Caco-2 (cell line): ENCODE measurements at places on chromosomes 3 and 15. TPM values are rescaled to one million over a fixed set of nuclear protein-coding genes. Genes with fewer than 3 reads are reported as not detected.

DNA sequence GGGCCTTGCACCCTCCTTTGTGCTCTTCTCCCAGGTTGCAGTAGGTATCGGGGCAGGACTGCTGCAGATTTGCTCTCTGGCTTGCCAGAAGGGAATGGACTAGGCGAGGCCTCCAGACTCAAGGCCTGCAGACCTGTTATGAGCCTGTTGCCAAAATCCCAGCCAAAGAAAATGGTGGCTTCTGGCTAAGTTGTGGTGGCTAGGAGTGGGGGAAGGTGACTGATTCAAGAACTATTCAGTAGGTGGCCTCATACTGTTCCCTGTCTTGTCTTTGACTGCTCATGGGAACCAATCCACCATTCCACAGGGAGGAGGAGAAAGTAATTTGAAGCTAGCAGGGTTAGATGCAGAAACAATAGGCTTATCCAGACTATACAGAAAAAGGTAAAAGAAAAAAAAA lies 380.4 kb upstream of the PROK2 start:
- no peak for DNase-seq

DNA sequence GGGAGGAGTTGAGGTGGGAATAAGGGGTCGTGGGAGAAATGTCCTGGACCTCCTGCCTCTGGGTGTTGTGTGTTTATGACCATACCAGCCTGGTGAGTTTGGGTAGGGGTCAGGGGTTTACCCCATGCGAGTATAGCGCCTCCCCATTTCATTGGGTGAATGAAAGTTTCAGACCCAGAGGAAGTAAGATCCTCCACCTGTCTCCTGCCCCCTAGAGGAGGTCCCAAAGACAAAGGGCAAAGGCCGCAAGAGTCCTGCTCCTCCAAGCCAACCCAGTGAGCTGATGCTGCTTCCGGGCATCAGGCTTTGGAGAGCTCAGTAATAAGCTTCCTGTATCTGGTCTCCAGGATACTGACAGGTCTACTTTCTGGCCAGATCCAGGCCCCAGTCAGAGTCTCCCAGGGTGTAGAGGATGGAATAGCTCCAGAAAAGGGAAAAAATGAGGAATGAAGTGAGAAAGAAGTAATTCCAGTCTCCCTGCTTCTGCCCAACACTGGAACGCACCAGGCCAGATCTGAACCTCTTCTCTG lies 6.4 kb upstream of the TBC1D21 start:
- peak; percentile 26 for DNase-seq

DNA sequence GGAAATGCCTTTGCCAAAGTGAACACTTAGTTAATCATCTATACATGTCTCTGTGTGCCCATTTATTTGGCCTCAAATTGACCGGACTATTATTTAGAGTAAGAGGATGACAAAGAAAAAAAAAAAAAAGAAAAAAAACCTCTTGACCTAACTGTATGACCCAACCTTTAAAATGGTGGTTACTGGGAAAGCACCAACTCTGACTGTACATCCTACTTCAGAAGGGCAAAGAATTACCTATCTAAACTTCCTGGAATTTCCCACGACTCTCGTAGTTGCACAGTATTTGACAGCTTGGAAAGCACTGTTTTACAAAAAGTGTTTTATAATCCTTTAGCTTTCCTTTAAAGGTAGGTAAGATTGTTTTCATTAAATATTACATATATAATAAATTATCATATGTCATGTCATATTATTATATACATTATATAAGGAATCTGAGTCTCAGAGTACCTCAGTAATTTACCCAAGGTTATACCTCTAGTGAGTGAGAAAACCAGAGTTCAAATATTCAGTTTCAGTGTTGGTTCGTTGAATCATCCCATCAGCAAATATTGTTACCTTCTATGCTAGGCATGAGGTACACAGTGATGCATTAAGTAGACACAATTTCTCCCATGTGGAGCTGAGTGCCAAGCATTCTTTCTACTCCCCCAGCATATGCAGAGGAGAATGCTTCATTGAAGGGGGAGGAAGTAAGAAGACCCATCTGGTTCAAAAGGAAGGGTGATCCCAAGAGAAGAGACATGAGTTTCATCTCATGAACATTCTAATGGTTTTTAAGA lies 5.0 kb downstream of the BCL2A1 start:
- no peak for DNase-seq

GRCh38 chr3:107958146-107958545 lies 132.7 kb downstream of the CD47 start:
- no peak for DNase-seq

DNA sequence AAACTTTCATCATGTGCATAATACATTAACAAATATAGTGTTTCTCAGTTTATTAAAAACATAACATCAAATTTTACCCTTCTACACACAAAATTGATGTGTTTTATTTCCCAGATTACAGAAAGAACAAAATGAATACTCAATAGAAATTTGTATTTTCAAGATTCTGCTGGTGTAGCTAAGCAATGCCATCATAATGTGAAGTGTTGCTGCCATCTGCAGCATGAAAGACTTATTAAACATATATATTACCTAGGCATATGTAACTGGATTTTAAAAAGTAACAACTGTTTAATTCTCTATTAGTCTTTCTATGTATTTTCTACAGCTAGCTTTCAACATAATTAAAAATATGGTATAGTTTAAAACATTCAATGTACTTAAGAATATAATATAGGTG lies 27.5 kb downstream of the PLSCR5 start:
- no peak for DNase-seq

GRCh38 chr3:159401069-159401468 lies 587.6 kb upstream of the IL12A start:
- no peak for DNase-seq

GRCh38 chr15:93454788-93455187 lies 365.8 kb upstream of the RGMA start:
- DNase-seq: no peak

- DNase-seq: no peak
These were observed 334.9 kb downstream of the TBC1D5 start for GRCh38 chr3:17407576-17407975.

DNA sequence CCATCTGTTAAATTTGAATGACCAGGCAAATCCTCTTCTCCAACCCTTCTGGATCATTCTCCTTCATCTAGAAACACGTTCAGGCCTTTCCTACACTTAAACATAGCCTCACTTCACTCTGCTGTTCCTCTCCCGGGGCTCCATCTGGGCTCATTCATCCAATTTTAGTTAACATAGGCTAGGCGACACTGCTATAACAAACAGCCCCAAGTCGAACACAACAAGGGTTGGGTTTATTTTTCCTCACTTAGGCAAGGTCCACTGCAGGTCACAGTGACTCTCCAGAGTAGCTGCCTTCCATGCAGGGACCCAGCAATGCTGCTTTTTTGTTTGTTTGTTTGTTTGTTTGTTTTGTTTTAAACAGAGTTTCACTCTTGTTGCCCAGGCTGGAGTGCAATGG lies 250.8 kb downstream of the XXYLT1 start:
- DNase-seq: no peak

GRCh38 chr3:68996356-68996995 lies 17.0 kb downstream of the EOGT start:
- DNase-seq: no peak

DNA sequence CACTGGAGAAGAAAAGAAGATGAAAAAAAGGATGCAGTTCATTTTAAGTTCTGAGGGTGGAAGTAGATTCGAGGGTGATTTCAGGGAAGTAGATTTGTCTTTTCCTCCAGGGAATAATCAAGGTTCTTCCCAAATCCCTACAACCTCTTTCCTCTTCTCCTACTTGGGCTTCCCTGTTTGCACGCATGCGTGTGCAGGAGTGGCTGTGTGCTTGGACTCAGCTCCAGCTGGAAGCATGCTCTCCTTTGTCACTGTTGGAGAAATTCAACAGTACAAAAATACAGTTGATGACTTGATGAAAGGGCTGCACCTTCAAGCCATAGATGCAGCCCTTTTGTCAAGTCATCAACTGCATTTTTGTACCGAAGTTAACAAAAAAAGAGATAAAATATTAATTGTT lies 3.8 kb downstream of the OR5K2 start:
- DNase-seq: no peak

DNA sequence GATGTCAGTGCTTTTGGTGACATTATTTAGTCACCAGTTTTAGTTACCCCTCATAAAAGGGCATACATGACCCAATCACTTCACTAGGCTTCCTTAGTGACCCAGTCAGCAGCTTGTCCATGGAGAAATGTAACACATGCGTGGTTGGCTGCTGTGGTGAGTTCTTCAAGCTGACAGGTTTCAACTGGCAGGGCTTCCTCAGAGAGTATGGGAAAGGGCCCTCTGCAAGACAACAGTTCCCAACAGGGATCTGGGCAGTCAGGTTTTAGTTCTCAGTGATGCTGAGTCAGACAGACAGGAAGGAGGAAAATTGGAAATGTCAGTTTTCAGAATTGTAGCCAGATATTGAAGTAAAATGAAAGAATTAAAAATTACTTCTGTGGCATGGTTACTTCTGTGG lies 282.5 kb downstream of the TBL1XR1 start:
- no peak for DNase-seq

GRCh38 chr15:66124651-66125050 lies 128.9 kb downstream of the MEGF11 start:
- no peak for DNase-seq

DNA sequence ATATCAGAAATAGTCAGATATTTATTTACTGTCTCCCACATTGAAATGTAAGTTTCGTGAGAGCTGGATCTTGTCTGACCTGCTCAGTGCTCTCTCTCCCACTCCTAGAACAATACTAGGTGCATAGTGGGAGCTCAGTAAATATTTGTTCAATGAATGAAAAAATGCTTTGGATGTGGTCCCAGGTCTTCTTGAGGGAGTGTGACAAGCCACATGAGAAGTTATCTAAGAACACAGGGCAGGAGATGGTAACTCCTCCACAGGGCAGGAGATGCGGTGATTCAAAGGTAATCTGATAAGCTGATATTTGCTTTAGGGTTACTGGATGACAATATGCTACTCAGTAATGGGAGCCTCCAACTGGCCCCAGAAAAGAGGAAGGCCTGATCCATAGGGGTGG lies 25.8 kb upstream of the PLA2G4E start:
- peak; percentile 85 for DNase-seq

GRCh38 chr15:65935391-65935790 lies 66.1 kb downstream of the RAB11A start:
- no peak for DNase-seq

DNA sequence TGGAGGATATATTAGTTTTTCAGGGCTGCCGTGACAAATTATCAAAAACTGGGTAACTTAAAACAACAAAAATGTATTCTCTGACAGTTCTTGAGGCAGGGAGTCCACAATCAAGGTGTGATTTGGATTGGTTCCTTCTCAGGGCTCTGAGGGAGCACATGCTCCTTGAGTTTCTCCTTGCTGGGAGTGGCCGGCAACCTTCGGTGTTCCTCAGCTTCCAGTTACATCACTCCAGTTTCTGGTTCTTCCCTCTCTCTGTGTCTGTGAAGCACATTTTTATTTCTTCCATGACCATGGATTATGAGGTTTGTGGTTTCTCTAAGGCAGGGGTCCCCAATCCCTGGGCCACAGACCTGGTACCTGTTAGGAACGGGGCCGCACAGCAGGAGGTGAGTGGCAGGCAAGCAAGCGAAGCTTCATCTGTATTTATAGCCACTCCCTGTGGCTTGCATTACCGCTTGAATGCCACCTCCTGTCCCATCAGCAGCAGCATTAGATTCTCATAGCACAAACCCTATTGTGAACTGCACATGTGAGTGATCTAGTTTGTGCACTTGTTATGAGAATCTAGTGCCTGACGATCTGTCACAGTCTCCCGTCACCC lies 24.3 kb downstream of the LRRC28 start:
- DNase-seq: no peak

DNA sequence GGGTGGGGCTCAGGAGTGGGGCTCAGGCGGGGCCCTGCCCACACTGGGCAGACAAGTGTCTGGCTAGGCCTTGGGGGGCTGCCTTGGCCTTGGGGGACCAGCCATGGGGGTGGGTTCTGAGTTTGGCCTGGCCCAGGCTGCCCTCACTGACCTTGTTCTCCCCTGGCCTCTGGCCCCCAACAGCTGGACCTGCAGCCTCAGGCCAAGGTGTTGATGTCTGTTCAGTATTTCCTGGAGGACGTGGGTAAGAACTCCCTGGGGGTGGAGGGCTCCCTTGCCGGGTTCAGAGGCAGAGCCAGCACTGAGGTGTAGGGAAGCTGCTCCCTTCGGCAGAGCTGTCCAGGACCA lies 20.0 kb downstream of the PRKCD start:
- no peak for DNase-seq

- DNase-seq: no peak
These were observed 119.5 kb downstream of the STAG1 start for GRCh38 chr3:136632625-136633081.

- DNase-seq: no peak
These were observed 135.3 kb downstream of the MEX3B start for GRCh38 chr15:81910355-81911021.

DNA sequence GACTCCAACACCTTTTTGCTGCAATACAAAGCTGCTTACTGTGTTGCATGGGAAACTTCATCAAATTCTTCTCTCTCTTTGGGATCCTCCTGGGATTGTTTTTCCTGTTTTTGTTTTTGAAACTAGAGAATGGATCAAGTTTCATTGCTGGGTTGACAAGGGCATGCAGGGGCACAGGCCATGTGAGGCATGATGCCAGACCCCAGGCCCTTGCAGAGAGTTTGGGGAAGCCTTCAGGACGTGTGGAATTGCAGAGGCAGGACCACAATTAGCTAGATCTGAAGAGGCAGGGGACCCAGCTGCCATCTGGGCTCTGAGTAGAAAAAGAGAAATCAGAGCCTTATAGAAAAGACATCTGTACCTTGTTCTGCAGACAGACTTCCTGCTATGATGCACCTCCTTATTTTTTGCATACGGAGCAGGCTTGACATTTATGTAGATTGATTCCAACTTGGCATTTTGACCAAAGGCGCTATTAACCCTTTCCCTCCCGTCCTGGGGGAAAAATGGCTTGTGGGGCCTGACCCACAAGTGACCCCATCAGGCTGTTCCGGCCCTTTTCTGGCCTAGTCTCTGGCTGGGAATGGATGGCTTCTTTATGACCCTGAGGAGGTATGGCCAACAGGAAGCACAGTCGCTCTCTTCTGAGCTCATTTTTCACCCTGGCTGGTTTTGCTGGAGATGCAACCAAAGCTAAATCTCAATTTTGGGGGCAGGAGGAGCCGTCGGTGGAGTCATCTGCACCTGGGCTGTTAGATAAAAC lies 44.3 kb upstream of the CHRNB4 start:
- DNase-seq: no peak

- DNase-seq: no peak
These were observed 1011.7 kb downstream of the SQOR start for GRCh38 chr15:46646490-46646889.

DNA sequence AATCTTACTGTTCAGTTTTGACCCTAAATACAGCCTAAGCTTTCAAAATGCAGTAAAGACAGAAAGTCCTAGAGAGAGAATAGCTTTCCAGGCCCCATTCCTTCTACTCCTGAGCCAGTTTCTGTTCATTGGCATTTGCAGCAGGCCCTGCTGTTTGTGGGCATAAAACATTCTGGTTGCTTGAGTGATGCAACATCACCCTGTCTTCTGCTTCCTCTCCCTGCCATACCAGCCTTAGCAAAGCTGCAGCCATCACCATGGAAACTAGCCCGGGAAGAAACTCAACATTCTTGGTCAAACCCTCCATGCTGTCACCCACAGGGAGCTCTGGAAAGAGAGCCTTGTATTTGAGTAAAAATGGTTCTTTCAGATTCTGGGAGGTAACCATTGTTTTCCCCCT lies 325.7 kb downstream of the MAGI1 start:
- DNase-seq: no peak

Gene RGMA
- total RNA-seq: 4.4 and 4.5 TPM in 2 replicates

Gene FOXL2NB
- total RNA-seq: 2.0 and 2.2 TPM in 2 replicates

Gene AAGAB
- total RNA-seq: 64.6 and 64.9 TPM in 2 replicates

Gene RTP1
- not detected in 2 replicates for total RNA-seq

Gene CCR1
- total RNA-seq: 1.7 and 2.9 TPM in 2 replicates

Gene MNS1
- total RNA-seq: 2.6 and 3.0 TPM in 2 replicates

Gene ARHGEF26
- 19.3 and 20.8 TPM in 2 replicates for total RNA-seq

Gene LDHAL6B
- total RNA-seq: not detected in 2 replicates

Gene NOX5
- 0.05 TPM in 1 of 2 replicates, not detected in the other for total RNA-seq
